ENCODE measurements at places on chromosomes 5 and 9. TPM values are rescaled to one million over a fixed set of nuclear protein-coding genes. Genes with fewer than 3 reads are reported as not detected.

The NMUR2 gene
- not detected for total RNA-seq

GRCh38 chr9:27985714-27986113 is 412.4 kb upstream of the C9orf72 start:
- H3K27ac ChIP-seq: no peak overlapping the region
- DNase-seq: no peak
- H3K4me3 ChIP-seq: no peak overlapping the region
- H3K27me3 ChIP-seq: no peaks in the 10 kb centered on the region
- no peaks in the 10 kb centered on the region for H3K36me3 ChIP-seq

- no peak for DNase-seq
- no peak overlapping the region for H3K27ac ChIP-seq
- H3K4me1 ChIP-seq: no peaks in the 10 kb centered on the region
- no peaks in the 10 kb centered on the region for H3K27me3 ChIP-seq
- no peak overlapping the region for H3K4me3 ChIP-seq
These were observed 21.8 kb downstream of the KCNIP1 start for GRCh38 chr5:170525470-170526211.

The IFNA2 gene
- total RNA-seq: not detected

DNA sequence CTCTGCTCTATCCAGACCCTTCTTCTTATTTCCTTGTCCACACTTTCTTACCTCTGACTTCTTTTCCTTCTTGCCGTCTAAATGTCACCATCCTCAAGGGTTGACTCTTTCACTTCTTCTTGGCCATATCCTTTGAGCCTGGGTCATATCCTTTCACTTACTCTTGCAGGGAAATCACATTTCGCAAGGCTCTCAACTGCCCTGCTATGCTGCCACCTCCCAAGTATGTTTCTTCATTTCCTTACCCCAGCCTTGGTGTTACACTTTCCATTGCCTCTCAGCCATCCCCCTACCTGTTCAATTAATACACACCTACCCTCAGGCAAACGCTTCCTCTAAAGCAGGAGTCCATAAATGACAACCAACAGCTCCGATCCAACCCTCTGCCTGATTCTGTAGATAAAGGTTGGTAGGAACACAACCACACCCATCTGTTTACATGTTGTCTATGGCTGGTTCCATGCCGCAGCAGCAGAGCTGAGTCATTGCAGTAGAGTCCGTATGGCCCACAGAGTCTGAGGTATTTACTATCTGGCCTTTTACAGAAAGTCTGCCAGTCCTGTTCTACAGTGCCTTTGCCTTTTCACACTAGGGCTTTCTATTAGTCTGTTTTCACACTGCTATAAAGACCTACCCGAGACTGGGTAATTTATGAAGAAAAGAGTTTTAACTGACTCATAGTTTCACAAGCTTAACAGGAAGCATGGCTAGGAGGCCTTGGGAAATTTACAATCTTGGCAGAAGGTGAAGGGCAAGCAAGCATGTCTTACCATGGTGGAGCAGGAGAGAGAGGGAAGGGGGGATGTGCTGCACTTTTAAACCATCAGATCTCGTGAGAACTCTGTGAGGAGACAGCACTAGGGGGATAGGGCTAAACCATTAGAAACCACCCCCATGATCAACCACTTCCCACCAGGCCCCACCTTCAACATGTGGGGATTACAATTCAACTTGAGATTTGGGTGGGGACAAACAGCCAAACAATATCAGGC is 97.9 kb downstream of the SV2C start:
- no peak overlapping the region for H3K4me3 ChIP-seq
- H3K4me1 ChIP-seq: no peaks in the 10 kb centered on the region
- peaks cover 2% of the 10 kb centered on the region for H3K27me3 ChIP-seq
- H3K27ac ChIP-seq: no peak overlapping the region
- H3K36me3 ChIP-seq: no peaks in the 10 kb centered on the region
- DNase-seq: no peak

The SNX30 gene
- 6.3 TPM for total RNA-seq

DNA sequence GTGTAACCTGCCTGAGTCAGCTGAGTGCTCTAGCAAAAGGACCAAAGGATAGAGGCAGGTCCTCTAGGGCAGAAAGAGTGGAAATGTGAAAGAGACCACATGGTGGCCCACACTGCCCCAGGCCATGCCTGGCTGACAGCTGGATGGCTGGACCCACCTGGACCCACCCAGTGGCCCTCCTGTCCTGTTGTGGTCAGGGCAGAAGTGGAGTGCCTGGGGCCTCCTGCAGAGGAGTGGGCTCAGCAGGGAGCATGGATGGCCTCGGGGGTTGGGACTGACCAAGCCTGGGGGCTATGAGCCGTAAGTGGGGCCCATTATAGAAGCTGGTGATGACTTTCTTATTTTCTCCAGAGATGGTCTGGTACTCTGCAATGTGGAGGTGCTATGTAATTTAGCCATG is 55.7 kb upstream of the FAM120AOS start:
- H3K4me1 ChIP-seq: no peaks in the 10 kb centered on the region
- H3K27ac ChIP-seq: no peak overlapping the region
- H3K36me3 ChIP-seq: peaks cover 1% of the 10 kb centered on the region
- DNase-seq: no peak
- H3K27me3 ChIP-seq: no peaks in the 10 kb centered on the region

GRCh38 chr5:121500310-121500709 is 351.4 kb upstream of the FTMT start:
- H3K4me1 ChIP-seq: no peaks in the 10 kb centered on the region
- no peaks in the 10 kb centered on the region for H3K36me3 ChIP-seq
- no peak for DNase-seq
- H3K27ac ChIP-seq: no peak overlapping the region

DNA sequence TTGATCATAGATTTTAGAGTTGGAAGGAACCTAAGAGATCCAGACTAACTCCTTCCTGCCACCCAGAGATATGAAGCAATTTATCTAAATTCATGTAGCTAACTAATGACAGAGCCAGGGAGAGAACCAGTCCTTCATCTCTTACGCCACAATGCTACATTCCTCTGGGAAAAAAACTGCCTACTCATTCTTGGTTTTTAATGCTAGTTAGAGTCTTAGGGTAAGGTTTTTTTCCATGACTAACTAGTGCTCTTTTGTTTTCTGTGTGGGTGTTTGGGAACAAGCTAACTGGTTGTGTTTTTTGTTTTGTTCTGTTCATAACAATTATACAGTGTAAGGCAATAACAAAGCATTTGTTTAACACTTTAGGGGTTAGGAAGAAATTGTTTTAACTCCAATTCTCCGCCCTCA is 52.4 kb downstream of the SLC44A1 start:
- peaks cover 45% of the 10 kb centered on the region for H3K4me1 ChIP-seq
- H3K27me3 ChIP-seq: no peaks in the 10 kb centered on the region
- DNase-seq: peak; percentile 83
- no peaks in the 10 kb centered on the region for H3K36me3 ChIP-seq
- no peak overlapping the region for H3K4me3 ChIP-seq

GRCh38 chr5:113608113-113608596 is 94.7 kb downstream of the YTHDC2 start:
- no peak for DNase-seq
- H3K27me3 ChIP-seq: no peaks in the 10 kb centered on the region
- H3K4me1 ChIP-seq: peaks cover 8% of the 10 kb centered on the region
- H3K4me3 ChIP-seq: no peak overlapping the region
- H3K27ac ChIP-seq: no peak overlapping the region

DNA sequence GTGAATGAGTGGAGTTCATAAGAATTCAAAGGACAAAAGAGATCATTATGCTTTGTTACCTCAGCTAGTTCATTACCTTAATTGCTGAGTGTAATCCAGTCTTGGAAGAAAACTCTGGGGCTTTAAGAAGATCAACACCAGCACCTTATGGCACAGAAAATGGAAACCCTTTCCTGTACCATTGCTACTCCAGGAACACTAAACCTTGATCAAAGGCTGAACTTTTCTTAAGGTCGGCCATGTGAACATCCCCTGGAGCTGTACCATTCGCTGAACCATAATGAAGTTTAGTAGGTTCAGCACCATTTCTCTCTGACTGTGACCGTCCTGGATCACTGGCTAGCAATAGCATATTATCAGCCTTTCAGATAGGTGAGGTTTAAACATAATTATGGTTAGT is 97.4 kb downstream of the PBX3 start:
- H3K4me1 ChIP-seq: no peaks in the 10 kb centered on the region
- H3K27me3 ChIP-seq: no peaks in the 10 kb centered on the region
- H3K36me3 ChIP-seq: no peaks in the 10 kb centered on the region
- no peak overlapping the region for H3K4me3 ChIP-seq

- no peak overlapping the region for H3K27ac ChIP-seq
- no peak for DNase-seq
- no peaks in the 10 kb centered on the region for H3K4me1 ChIP-seq
- H3K4me3 ChIP-seq: no peak overlapping the region
These were observed 307.7 kb upstream of the MEF2C start for GRCh38 chr5:89190515-89191265.

GRCh38 chr9:84710701-84711397 is 41.3 kb downstream of the NTRK2 start:
- no peak overlapping the region for H3K4me3 ChIP-seq
- H3K36me3 ChIP-seq: no peaks in the 10 kb centered on the region
- H3K27ac ChIP-seq: no peak overlapping the region
- DNase-seq: no peak

The SPINK4 gene
- total RNA-seq: not detected

DNA sequence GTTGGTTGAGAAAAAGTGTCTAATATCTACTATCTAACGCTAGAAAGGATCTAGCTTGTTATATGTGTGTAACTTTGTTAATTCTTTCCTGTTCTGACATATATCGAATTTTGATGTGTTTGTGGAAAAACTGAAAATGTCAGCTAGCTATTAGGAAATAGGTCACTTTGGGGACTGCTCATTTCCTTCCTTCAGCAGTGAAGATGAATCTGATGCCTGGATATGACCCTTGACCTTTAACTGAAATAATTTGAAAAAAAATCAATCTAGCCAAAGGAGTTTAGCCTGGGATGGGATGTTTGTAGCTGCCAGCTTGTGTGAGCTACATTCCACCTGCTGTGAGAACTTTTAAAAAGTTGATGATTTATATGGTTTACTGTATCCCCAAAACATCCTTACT is 66.8 kb downstream of the CD180 start:
- H3K27me3 ChIP-seq: no peaks in the 10 kb centered on the region
- no peak overlapping the region for H3K27ac ChIP-seq
- no peak for DNase-seq
- no peaks in the 10 kb centered on the region for H3K4me1 ChIP-seq
- H3K4me3 ChIP-seq: no peak overlapping the region

- no peak overlapping the region for H3K4me3 ChIP-seq
- DNase-seq: no peak
- no peak overlapping the region for H3K27ac ChIP-seq
These were observed 38.8 kb upstream of the BOD1 start for GRCh38 chr5:173655196-173655797.

The FOXD4 gene
- total RNA-seq: 0.42 TPM

GRCh38 chr9:3708751-3709150 is 182.9 kb upstream of the RFX3 start:
- no peaks in the 10 kb centered on the region for H3K4me1 ChIP-seq
- H3K4me3 ChIP-seq: no peak overlapping the region
- no peaks in the 10 kb centered on the region for H3K36me3 ChIP-seq
- DNase-seq: peak; percentile 21
- H3K27me3 ChIP-seq: peaks cover 3% of the 10 kb centered on the region

DNA sequence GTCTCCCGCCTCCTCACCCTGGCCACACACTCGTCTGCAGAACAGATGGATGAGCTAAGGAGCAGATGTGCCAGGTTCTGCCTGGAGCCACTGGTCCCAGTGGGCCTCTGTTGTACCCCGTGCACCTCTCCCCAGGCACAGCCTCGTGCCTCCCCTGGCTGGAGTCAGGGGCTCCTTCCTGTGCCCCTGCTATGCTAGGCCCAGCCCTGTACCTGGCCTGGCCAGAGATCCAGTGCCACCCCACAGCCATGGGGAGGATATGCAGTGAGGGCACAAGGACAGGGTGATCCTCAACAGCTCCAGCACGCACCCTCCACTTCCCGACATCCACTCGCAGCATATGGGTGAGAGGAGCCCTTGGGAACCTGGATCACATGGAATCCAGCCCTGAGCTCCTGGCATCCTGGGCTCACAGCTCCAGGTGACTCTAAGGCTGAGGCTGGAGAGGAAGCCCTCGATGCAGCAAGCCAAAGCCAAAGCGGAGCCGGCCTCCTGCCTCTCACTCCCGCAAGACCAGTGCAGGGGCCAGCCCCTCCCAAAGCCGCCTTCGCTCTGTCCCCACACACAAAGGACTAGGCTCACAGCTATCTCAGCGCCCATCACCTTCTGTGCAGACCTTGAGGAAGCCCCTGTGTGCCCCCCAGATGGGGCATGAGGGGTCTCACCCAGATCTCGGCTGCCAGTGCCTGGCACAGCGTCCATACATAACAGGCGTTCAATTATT is 23.7 kb upstream of the ADAMTS2 start:
- H3K27ac ChIP-seq: no peak overlapping the region
- H3K36me3 ChIP-seq: no peaks in the 10 kb centered on the region
- H3K27me3 ChIP-seq: no peaks in the 10 kb centered on the region
- H3K4me1 ChIP-seq: no peaks in the 10 kb centered on the region
- no peak overlapping the region for H3K4me3 ChIP-seq
- DNase-seq: no peak

DNA sequence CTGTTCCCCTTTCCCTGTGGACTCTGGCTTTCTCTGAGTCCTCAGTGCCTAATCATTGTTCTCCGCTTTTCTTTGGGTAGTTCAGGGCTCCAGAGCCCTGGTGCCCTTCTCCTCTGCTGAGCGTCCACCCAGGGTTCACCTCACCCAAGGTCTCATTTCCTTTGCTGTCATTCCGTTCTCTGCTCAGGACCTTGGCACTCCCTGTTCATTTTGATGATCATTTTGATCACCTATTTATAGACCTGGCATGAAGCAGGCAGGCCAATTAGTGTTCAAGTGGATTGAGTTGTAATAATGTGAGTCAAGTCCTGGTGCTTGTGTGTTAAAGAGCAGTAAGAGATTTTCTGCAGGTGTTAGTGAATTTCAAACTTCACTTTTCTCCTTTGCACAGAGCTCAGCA is 3.6 kb downstream of the TRIO start:
- H3K27ac ChIP-seq: peak overlapping the region; percentile 30
- no peaks in the 10 kb centered on the region for H3K36me3 ChIP-seq
- no peaks in the 10 kb centered on the region for H3K27me3 ChIP-seq

DNA sequence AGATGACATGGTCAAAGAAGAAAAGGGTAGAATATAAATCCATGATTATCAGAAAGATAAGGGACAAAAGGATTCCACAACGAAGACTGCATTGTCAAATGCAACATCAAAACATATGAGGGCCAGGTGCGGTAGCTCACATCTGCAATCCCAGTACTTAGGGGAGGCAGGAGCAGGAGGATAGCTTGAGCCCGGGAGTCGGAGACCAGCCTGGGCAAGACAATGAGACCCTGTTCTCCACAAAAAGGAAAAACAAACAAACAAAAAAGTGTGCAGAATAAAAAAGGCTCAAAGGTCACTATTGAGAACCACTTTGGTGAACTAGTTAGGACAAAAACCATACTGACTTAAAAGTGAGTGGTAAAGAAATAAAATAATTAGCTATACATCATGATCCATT is 60.2 kb upstream of the NR5A1 start:
- H3K27me3 ChIP-seq: peaks cover 3% of the 10 kb centered on the region
- no peaks in the 10 kb centered on the region for H3K4me1 ChIP-seq
- H3K27ac ChIP-seq: no peak overlapping the region
- no peaks in the 10 kb centered on the region for H3K36me3 ChIP-seq
- no peak for DNase-seq
- H3K4me3 ChIP-seq: no peak overlapping the region

- no peaks in the 10 kb centered on the region for H3K4me1 ChIP-seq
- no peak overlapping the region for H3K27ac ChIP-seq
- H3K4me3 ChIP-seq: no peak overlapping the region
- DNase-seq: no peak
These were observed 80.0 kb downstream of the SEMA4D start for GRCh38 chr9:89417832-89418473.

GRCh38 chr9:16119261-16120230 is 566.7 kb downstream of the CCDC171 start:
- DNase-seq: no peak
- H3K27ac ChIP-seq: no peak overlapping the region
- no peaks in the 10 kb centered on the region for H3K4me1 ChIP-seq
- peaks cover 1% of the 10 kb centered on the region for H3K27me3 ChIP-seq
- no peaks in the 10 kb centered on the region for H3K36me3 ChIP-seq

The CBY3 gene
- total RNA-seq: not detected

All from endothelial cell of umbilical vein (primary cell).